Calu3 (cell line): ENCODE measurements at places on chromosomes 12 and 14. TPM values are rescaled to one million over a fixed set of nuclear protein-coding genes. Genes with fewer than 3 reads are reported as not detected.

The TAS2R42 gene
- not detected in 2 replicates for total RNA-seq

The NGB gene
- not detected in 2 replicates for total RNA-seq

The KLRD1 gene
- total RNA-seq = 0.14 TPM in 1 of 2 replicates, not detected in the other

The RAPGEF3 gene
- total RNA-seq = 8.2 and 11.0 TPM in 2 replicates

The ACSM4 gene
- not detected in 2 replicates for total RNA-seq

The NDRG2 gene
- 10.8 and 16.0 TPM in 2 replicates for total RNA-seq

The PLEKHH1 gene
- 11.8 and 13.6 TPM in 2 replicates for total RNA-seq

The PPP1R36 gene
- total RNA-seq = 0.40 TPM in 1 of 2 replicates, not detected in the other

The RNU7-1 gene
- not detected in 2 replicates for total RNA-seq

The TRHDE gene
- total RNA-seq = 31.6 and 43.7 TPM in 2 replicates

The KCNH5 gene
- not detected in 2 replicates for total RNA-seq

The LLPH gene
- 46.6 and 47.2 TPM in 2 replicates for total RNA-seq

DNA sequence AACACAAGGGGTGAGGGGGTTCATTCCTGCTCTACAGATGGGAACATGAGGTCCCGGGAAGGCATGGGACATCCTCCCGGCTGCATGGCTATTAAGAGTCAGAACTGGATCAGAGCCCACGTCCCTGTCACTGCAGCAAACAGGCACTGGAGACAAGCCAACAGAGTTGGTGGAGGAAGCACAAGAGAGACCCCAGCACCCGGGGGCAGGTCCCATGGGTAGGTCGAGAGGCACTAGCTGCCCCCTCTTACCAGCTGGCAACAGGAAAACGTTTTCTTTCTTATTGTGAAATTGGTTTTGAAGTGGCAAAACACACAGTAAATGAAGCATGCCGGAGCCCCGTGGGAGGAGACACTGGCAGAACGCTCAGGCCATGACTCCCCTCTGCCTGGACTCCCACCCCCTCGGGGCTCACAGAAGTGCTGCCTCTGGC is 43.6 kb downstream of the SYNE3 start:
- DNase-seq = no peak
- H3K27me3 ChIP-seq = peaks cover 12% of the 10 kb centered on the region
- H3K27ac ChIP-seq = no peak overlapping the region
- H3K36me3 ChIP-seq = no peaks in the 10 kb centered on the region
- H3K4me1 ChIP-seq = peaks cover 10% of the 10 kb centered on the region

GRCh38 chr12:77005611-77006098 is 59.7 kb downstream of the E2F7 start:
- no peaks in the 10 kb centered on the region for H3K4me1 ChIP-seq
- DNase-seq = no peak
- peaks cover 47% of the 10 kb centered on the region for H3K27me3 ChIP-seq
- H3K27ac ChIP-seq = no peak overlapping the region

DNA sequence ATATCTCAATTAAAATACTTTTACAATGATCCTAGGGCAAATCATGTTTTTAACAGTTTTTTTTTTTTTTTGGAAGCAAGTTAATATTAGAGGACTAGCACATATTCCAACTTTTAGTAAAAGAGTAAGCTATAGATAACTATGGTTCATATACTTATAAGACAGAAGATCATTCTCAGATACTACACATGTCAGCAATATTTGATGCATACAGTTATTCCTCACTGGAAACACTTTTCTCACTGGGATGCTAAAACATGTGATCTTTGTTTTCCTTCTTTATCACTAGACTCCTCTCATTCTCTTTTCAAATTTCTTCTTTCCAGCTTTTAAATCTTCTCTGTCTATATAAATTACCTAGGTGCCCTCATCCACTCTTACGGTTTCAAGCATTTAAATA is 1020.4 kb upstream of the FBXO33 start:
- no peaks in the 10 kb centered on the region for H3K4me1 ChIP-seq
- H3K27me3 ChIP-seq = no peaks in the 10 kb centered on the region
- DNase-seq = no peak
- no peaks in the 10 kb centered on the region for H3K36me3 ChIP-seq
- H3K27ac ChIP-seq = no peak overlapping the region
- H3K4me3 ChIP-seq = no peak overlapping the region

DNA sequence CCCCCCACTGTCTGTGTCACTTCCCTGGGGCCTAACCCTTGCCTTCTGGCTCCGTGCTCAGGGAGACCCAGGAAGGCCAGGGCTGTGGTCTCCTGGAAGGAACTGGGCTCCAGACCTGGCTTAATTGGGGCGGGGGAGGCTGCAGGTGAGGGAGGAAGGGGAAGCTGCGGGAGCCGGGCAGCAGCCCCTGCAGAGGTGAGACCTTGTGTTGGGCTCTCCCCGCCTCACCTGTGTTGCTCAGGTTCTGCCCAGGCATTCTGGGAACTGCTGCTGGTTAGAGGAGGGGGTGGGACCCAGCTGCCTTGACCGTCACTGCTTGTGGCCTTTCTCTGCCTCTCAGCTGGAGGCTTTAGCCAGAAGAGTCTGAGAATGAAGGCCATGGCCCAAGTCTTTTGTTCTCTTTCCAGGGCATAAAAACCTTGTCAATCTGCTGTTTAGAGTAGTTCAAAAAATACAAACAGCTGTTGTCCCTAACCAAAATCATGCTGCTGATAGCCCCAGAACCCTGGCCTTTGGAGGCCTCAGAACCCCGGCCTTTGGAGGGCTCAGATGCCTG is 247.6 kb downstream of the CHST11 start:
- no peak for DNase-seq
- no peaks in the 10 kb centered on the region for H3K36me3 ChIP-seq
- no peak overlapping the region for H3K27ac ChIP-seq
- H3K4me3 ChIP-seq = no peak overlapping the region
- H3K27me3 ChIP-seq = peaks cover 41% of the 10 kb centered on the region
- H3K4me1 ChIP-seq = no peaks in the 10 kb centered on the region

DNA sequence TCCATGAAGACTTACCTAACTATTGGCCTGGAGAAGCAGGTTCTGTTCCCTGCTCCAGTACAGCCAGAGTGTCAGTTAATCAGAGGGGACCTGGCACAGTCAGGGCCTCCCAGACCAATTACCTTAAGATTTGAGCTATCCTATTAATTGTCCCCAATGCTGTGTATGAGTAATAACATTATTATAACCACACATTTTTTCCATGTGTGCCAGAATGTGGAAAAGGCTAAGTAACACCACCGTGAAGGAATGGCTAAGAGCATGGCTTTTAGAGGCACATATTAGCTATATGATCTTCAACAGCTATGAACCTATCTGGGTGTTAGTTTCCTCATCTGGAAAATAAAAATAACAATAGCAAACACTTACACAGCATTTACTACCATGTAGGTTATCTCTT is 111.1 kb upstream of the RAP1B start:
- H3K27me3 ChIP-seq = peaks cover 38% of the 10 kb centered on the region
- H3K4me3 ChIP-seq = no peak overlapping the region
- DNase-seq = no peak
- no peaks in the 10 kb centered on the region for H3K4me1 ChIP-seq

GRCh38 chr12:110467847-110468213 is 227 bp downstream of the GPN3 start:
- H3K36me3 ChIP-seq = peaks cover 43% of the 10 kb centered on the region
- H3K4me1 ChIP-seq = peaks cover 14% of the 10 kb centered on the region
- H3K4me3 ChIP-seq = peak overlapping the region; percentile 85

GRCh38 chr12:28603801-28604200 is 413.5 kb downstream of the CCDC91 start:
- DNase-seq = no peak
- H3K27me3 ChIP-seq = no peaks in the 10 kb centered on the region
- peaks cover 8% of the 10 kb centered on the region for H3K4me1 ChIP-seq
- no peak overlapping the region for H3K27ac ChIP-seq
- H3K36me3 ChIP-seq = no peaks in the 10 kb centered on the region

DNA sequence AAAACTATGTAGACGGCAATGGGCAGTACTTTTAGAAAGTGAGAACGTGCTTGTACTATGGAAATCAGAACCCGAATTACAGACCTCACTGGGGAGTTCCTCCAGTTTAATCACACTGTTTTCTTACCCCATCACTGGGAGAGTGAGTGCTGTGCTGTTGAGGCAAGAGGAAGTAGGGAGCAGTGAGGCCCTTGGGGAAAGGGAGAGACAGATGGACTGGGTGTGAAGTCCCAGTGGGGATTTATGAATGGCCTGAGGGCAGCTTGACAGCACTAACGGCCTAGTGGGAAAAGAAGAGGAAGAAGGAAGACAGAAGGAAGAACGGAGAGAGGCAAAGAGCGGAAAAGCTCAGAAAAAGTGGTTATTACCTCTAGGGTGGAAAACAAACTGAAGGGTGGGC is 5.7 kb downstream of the MCRS1 start:
- no peak overlapping the region for H3K27ac ChIP-seq
- peaks cover 25% of the 10 kb centered on the region for H3K36me3 ChIP-seq
- H3K27me3 ChIP-seq = no peaks in the 10 kb centered on the region
- no peaks in the 10 kb centered on the region for H3K4me1 ChIP-seq
- no peak for DNase-seq
- no peak overlapping the region for H3K4me3 ChIP-seq

- no peak for DNase-seq
- H3K27me3 ChIP-seq = peaks cover 62% of the 10 kb centered on the region
- no peak overlapping the region for H3K27ac ChIP-seq
- no peak overlapping the region for H3K4me3 ChIP-seq
- no peaks in the 10 kb centered on the region for H3K36me3 ChIP-seq
Measured at GRCh38 chr12:107492393-107493134, 193.0 kb upstream of the PWP1 start.

- no peaks in the 10 kb centered on the region for H3K27me3 ChIP-seq
- H3K4me3 ChIP-seq = no peak overlapping the region
- DNase-seq = no peak
- H3K36me3 ChIP-seq = no peaks in the 10 kb centered on the region
- H3K4me1 ChIP-seq = peaks cover 8% of the 10 kb centered on the region
Measured at GRCh38 chr12:78185109-78185508, 354.4 kb downstream of the NAV3 start.

GRCh38 chr14:85079842-85080730 is 449.9 kb upstream of the FLRT2 start:
- no peak for DNase-seq
- H3K36me3 ChIP-seq = no peaks in the 10 kb centered on the region
- no peak overlapping the region for H3K27ac ChIP-seq
- H3K4me3 ChIP-seq = no peak overlapping the region
- no peaks in the 10 kb centered on the region for H3K4me1 ChIP-seq

- peaks cover 6% of the 10 kb centered on the region for H3K36me3 ChIP-seq
- no peaks in the 10 kb centered on the region for H3K27me3 ChIP-seq
- peaks cover 39% of the 10 kb centered on the region for H3K4me1 ChIP-seq
Measured at GRCh38 chr14:22432348-22432976, 156.6 kb downstream of the DAD1 start.

DNA sequence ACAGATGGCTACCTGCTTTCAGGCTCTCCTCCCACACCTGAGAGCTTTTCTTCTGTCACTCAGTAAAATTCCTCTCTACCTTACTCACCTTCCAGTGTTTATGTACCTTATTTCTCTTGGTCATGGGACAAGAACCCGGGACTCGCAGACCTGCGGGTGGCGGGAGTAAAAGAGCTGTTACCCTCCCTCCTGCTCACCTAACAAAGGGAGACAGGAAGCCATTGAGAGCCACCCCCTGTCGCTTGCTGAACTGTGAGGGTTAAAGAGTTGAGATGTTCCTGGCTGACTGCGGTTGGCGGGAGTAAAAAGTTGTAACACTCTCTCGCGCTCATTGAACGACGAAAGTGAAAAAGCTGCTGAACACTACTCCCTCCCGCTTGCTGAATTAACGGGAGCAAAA is 1935.1 kb upstream of the FLRT2 start:
- no peak for DNase-seq
- H3K27me3 ChIP-seq = no peaks in the 10 kb centered on the region
- no peaks in the 10 kb centered on the region for H3K36me3 ChIP-seq
- no peak overlapping the region for H3K27ac ChIP-seq
- no peaks in the 10 kb centered on the region for H3K4me1 ChIP-seq
- no peak overlapping the region for H3K4me3 ChIP-seq

DNA sequence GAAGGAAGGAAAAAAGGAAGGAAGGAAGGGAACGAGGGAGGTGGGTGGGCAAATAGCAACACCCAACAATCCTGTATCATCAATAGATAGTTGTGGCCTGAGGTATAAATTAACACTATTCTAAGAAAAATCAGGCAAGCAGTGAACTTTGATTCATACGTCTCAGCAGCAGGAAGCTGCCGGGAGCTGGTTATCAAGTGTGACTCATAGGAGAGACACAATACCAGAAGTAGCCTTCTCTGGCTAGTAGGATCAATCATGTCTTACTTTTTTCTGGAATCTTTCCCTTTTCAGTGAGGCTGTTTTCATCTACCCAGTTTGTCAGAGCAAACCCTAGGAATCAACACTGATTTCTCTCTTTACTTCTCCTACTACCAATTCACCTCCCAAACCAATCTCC is 780.5 kb downstream of the NRXN3 start:
- no peak overlapping the region for H3K27ac ChIP-seq
- no peaks in the 10 kb centered on the region for H3K36me3 ChIP-seq
- peak; percentile 22 for DNase-seq
- H3K4me1 ChIP-seq = peaks cover 13% of the 10 kb centered on the region

DNA sequence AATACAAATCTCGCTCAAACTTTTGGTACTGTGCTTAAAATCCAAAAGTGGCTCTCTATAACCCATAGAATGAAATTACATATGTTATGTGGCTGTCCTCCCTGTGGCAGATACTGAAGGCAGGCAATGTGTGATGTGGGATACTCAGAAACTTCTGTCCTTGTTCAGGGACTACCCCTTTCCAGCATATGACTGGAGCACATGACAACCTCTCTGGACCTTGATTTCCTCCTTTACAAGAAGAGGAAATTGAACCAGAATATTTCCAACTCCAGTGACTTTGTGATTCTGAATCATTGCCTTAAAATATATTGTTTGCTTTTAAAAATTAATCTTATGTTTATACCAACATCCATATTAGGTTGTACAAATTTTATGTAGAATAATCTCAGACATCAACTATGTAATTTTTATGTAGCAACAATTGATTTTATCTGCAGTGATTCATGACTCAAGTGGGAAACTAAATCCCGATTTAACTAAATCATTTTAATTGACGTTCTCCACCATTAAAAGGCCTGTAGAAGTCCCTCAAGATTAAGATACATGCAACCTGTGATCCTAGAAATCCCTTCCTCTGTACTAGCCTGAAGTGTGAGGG is 162.4 kb downstream of the AKAP6 start:
- no peaks in the 10 kb centered on the region for H3K27me3 ChIP-seq
- no peak overlapping the region for H3K27ac ChIP-seq
- no peak for DNase-seq
- no peaks in the 10 kb centered on the region for H3K36me3 ChIP-seq
- H3K4me3 ChIP-seq = no peak overlapping the region
